T-cell (primary cell): ENCODE measurements at places on chromosomes 4 and X.

GRCh38 chr4:108483079-108483478, 137.3 kb upstream of the RPL34 start:
- H3K4me1 ChIP-seq: peaks cover 26% of the 10 kb centered on the region
- no peak overlapping the region for H3K4me3 ChIP-seq
- peak overlapping the region; percentile 3 for H3K27ac ChIP-seq
- no peak for DNase-seq

- no peaks in the 10 kb centered on the region for H3K27me3 ChIP-seq
- DNase-seq: no peak
- H3K4me3 ChIP-seq: no peak overlapping the region
- no peaks in the 10 kb centered on the region for H3K4me1 ChIP-seq
Observed at GRCh38 chr4:19366916-19367315, 884.8 kb upstream of the SLIT2 start.

GRCh38 chrX:30830326-30830943, 58.6 kb downstream of the TAB3 start:
- peaks cover 2% of the 10 kb centered on the region for H3K4me1 ChIP-seq
- H3K36me3 ChIP-seq: peaks cover 3% of the 10 kb centered on the region
- H3K27me3 ChIP-seq: no peaks in the 10 kb centered on the region
- no peak for DNase-seq
- no peak overlapping the region for H3K27ac ChIP-seq

DNA sequence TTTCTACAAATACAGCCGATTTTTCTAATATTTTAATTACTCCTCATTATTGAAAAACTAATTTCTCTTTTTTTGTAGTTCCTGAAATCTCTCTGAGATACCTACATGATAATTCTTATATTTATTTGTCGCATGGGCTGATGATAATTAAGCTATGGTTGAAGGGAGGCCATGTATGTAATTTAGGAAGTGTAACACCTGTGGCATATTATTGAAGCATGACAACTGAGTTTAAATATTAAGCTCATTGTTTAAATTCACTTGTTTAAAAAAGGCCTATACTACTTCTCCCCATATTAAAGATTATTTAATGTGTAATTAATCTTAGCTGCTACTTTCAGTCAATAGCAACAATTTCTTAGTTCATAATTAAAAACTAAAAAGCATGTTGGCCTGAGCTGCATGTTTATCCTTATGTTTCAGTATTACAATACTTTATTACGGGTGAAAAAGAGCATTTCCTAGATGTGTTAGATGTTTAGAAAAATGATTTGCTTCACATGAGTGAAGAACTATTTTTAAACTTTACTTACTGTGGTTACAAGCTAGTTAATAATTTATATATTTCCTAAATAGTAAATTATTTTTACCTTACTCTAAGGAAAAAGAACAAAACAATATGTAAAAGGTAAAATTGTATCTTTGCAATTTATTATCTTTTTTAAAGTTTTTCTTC, 122.4 kb downstream of the RAP1GDS1 start:
- H3K27me3 ChIP-seq: no peaks in the 10 kb centered on the region
- no peak overlapping the region for H3K27ac ChIP-seq
- H3K4me3 ChIP-seq: no peak overlapping the region
- DNase-seq: no peak
- no peaks in the 10 kb centered on the region for H3K36me3 ChIP-seq

DNA sequence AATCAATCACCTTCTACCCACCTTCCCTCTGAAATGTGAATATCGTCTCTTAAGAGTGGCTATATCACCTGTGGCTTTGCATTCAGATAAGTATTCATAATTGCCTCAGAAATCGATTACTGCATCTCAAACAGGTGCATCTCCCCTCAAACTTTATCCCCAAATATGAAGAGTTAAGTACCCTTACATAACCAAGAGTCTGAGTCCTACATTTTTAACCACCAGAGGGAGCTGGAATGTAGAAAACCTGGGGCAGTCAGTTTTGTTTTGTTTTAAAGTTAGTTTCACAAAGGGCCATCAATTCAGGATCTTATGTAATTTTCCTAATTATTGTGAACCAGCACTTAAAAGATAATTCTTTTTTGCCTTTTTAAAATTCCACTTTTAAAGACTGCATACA, 5.7 kb downstream of the TCEANC start:
- peaks cover 23% of the 10 kb centered on the region for H3K36me3 ChIP-seq
- no peak for DNase-seq
- H3K27me3 ChIP-seq: no peaks in the 10 kb centered on the region

DNA sequence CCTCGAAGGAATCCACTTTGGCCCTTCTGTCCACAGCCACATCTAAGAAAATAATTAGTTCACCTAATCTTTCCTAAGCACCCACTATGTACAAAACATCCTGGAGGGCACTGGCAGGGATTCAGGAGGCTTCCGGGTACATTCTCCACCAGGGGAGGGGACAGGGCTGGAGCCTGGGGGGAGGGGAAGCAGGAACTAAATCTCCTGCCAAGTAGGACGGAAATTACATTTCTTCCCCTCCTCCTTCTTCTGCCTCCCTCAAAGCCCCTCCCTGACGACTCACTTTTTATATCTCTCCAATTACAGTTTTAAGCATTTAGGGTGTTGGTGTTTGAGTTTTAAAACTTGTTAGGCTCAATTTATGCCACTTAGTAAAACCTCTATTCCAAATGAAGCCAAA, 203.1 kb downstream of the BCOR start:
- no peak for DNase-seq
- no peaks in the 10 kb centered on the region for H3K4me1 ChIP-seq
- H3K27me3 ChIP-seq: no peaks in the 10 kb centered on the region
- no peak overlapping the region for H3K4me3 ChIP-seq
- no peak overlapping the region for H3K27ac ChIP-seq

DNA sequence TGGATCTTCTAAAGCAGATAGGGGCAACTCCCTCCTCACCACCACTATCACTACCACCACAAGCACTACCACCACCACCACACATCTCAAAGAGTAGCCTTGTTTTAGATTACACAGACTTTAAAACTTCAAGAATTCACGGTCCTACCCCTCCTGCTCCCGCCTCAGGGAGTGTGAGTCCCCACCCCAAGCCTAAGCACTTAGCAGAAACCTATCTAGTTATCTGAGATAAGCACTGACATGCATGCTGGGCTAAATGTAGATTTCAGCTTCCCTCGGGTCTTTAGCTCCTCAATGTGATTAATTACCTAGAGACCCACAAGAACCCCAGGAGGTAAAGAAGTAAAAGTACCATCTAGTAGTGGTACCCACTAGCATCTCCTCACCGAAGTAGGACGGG, 775 bp downstream of the AMOT start:
- DNase-seq: no peak
- H3K4me3 ChIP-seq: peak overlapping the region; percentile 83
- peak overlapping the region; percentile 64 for H3K27ac ChIP-seq
- no peaks in the 10 kb centered on the region for H3K27me3 ChIP-seq
- H3K4me1 ChIP-seq: peaks cover 12% of the 10 kb centered on the region

- peak overlapping the region; percentile 42 for H3K27ac ChIP-seq
- no peaks in the 10 kb centered on the region for H3K27me3 ChIP-seq
- H3K4me1 ChIP-seq: peaks cover 23% of the 10 kb centered on the region
- no peak for DNase-seq
- H3K4me3 ChIP-seq: peak overlapping the region; percentile 39
Observed at GRCh38 chr4:152246659-152247058, 289.2 kb downstream of the FBXW7 start.
